Activated T-helper 1 cell treated with anti-CD3 and anti-CD28 coated beads, Interleukin-12 subunit alpha, Interleukin-12 subunit beta, Interleukin-2, Interleukin-4 antibody, amounts not matched to agents 30 ng/mL and 10 ng/mL and 1 ng/mL, durations not matched to agents 14 hours and 24 hours and 36 hours (primary cell): ENCODE measurements at places on chromosomes 6 and 20. TPM values are rescaled to one million over a fixed set of nuclear protein-coding genes. Genes with fewer than 3 reads are reported as not detected.

The OLIG3 gene
- total RNA-seq, result not detected in 2 replicates

DNA sequence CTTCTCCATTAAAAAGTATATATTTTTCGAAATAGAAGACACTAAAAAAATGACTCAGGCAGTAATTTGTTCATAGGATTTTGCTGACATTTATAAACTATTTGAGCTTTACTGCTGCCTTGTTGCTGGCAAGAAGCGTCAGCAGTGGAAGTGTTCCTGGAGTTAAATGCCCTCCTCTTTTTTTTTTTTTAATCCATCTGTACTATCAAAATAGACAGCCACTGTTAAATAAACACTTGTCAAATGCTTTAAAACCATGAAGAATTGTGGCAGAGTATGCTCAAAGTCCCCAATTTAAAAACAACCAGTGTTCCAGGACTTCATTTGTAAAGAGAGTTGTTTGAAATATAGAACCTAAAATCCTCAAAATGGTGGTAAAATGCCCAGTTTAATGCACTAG lies 253.8 kb downstream of the NKAIN2 start:
- no peaks in the 10 kb centered on the region for H3K4me1 ChIP-seq
- H3K36me3 ChIP-seq, result no peaks in the 10 kb centered on the region
- no peak overlapping the region for H3K27ac ChIP-seq
- peaks cover 2% of the 10 kb centered on the region for H3K27me3 ChIP-seq
- H3K4me3 ChIP-seq, result no peak overlapping the region

- H3K4me3 ChIP-seq, result peak overlapping the region; percentile 19
- peak; percentile 31 for DNase-seq
- peak overlapping the region; percentile 64 for H3K27ac ChIP-seq
- H3K27me3 ChIP-seq, result peaks cover 8% of the 10 kb centered on the region
Measured at GRCh38 chr6:69631552-69632346, 165.1 kb downstream of the LMBRD1 start.

The SYCP2L gene
- not detected in 2 replicates for total RNA-seq

The RWDD2A gene
- 0.98 and 1.3 TPM in 2 replicates for total RNA-seq

- H3K27ac ChIP-seq, result peak overlapping the region; percentile 64
- peaks cover 31% of the 10 kb centered on the region for H3K4me1 ChIP-seq
- H3K4me3 ChIP-seq, result peak overlapping the region; percentile 9
- DNase-seq, result peak; percentile 34
- H3K36me3 ChIP-seq, result no peaks in the 10 kb centered on the region
- peaks cover 38% of the 10 kb centered on the region for H3K27me3 ChIP-seq
Measured at GRCh38 chr6:3915076-3915791, 66.1 kb downstream of the FAM50B start.

DNA sequence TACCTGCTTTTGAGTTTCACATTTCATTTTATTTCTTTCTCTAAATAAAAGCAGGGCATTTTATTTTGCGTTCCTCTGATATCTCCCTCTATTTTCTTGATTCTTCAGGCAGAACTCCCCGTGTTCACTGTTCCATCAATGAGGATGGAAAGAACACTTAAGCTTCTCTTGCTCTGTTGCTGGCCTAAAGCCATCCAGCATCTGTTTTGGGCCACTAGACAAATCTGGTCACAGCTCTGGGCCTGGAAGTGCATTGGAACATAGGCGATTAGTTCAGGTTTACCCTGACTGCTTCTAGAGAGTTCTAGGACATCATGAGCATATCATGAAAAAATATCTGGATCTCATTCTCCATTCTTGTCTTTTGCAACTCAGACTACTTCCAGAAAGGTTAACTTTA lies 611.2 kb downstream of the UTRN start:
- no peak for DNase-seq
- H3K36me3 ChIP-seq, result no peaks in the 10 kb centered on the region
- peaks cover 8% of the 10 kb centered on the region for H3K27me3 ChIP-seq
- H3K4me1 ChIP-seq, result no peaks in the 10 kb centered on the region
- H3K27ac ChIP-seq, result no peak overlapping the region

GRCh38 chr6:12769556-12770256 lies 53.1 kb downstream of the PHACTR1 start:
- H3K27me3 ChIP-seq, result peaks cover 2% of the 10 kb centered on the region
- H3K36me3 ChIP-seq, result no peaks in the 10 kb centered on the region
- no peak for DNase-seq
- no peak overlapping the region for H3K4me3 ChIP-seq

GRCh38 chr20:37144856-37145404 lies 34.2 kb upstream of the RPN2 start:
- H3K36me3 ChIP-seq, result no peaks in the 10 kb centered on the region
- no peak for DNase-seq

GRCh38 chr6:89368107-89368506 lies 15.6 kb upstream of the UBE2J1 start:
- peaks cover 2% of the 10 kb centered on the region for H3K36me3 ChIP-seq
- peak; percentile 32 for DNase-seq
- H3K4me1 ChIP-seq, result peaks cover 46% of the 10 kb centered on the region
- no peak overlapping the region for H3K27ac ChIP-seq

GRCh38 chr20:62219992-62220665 lies at the start of gene HRH3:
HRH3 (minus strand) TSS chr20:62220278; CDS start chr20:62219970, 308 bp downstream.
- peak; percentile 47 for DNase-seq
- peak within 1 kb of the TSS; percentile 15 for H3K4me3 ChIP-seq
- peaks cover 20% of the 10 kb centered on the region for H3K27me3 ChIP-seq
- no peaks in the 10 kb centered on the region for H3K4me1 ChIP-seq

DNA sequence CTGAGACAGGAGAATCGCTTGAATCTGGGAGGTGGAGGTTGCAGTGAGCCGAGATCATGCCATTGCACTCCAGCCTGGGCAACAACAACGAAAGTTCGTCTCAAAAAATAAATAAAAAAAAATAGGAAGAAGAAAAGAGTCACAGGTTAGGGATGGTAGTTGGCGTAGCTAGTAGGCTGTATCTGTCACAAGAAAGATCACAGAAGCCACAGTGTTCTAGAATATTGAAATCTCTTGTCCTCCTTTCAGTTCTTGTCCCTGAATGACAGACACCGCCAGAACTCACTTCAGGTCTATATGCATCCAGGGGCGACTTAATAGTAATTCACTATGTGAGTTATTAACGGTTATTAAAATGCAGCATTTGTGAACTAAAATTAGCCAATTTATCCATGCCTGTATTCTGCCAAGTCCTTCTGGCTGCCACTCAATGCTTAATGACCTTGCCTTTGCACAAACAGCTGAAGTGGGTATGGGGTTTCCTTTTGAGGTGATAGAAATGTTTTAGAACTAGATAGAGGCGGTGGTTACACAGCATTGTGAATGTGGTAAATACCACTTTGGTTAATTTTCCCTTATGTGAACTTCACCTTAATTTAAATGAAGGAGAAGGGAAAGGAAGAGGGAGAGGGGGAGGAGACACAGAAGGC lies 41.3 kb upstream of the ZMYND8 start:
- H3K4me1 ChIP-seq, result peaks cover 7% of the 10 kb centered on the region
- H3K27ac ChIP-seq, result no peak overlapping the region
- H3K4me3 ChIP-seq, result no peak overlapping the region
- H3K27me3 ChIP-seq, result no peaks in the 10 kb centered on the region
- DNase-seq, result no peak
- no peaks in the 10 kb centered on the region for H3K36me3 ChIP-seq

GRCh38 chr20:29878281-29878741 lies 1379.2 kb upstream of the DEFB115 start:
- no peak for DNase-seq
- peaks cover 8% of the 10 kb centered on the region for H3K36me3 ChIP-seq
- no peak overlapping the region for H3K4me3 ChIP-seq
- H3K27ac ChIP-seq, result no peak overlapping the region

The FNDC1 gene
- 0.02 TPM in 1 of 2 replicates, not detected in the other for total RNA-seq

GRCh38 chr6:157861814-157862213 lies 38.8 kb downstream of the SNX9 start:
- no peak overlapping the region for H3K4me3 ChIP-seq
- H3K36me3 ChIP-seq, result peaks cover 13% of the 10 kb centered on the region
- no peak overlapping the region for H3K27ac ChIP-seq
- peaks cover 52% of the 10 kb centered on the region for H3K4me1 ChIP-seq
- no peak for DNase-seq

GRCh38 chr20:14505476-14505875 lies 168.1 kb upstream of the FLRT3 start:
- H3K27ac ChIP-seq, result no peak overlapping the region
- DNase-seq, result no peak
- no peaks in the 10 kb centered on the region for H3K36me3 ChIP-seq
- H3K4me1 ChIP-seq, result no peaks in the 10 kb centered on the region
